ENCODE measurements at places on chromosomes 16 and 17. TPM values are rescaled to one million over a fixed set of nuclear protein-coding genes. Genes with fewer than 3 reads are reported as not detected.

- no peak overlapping the region for H3K27ac ChIP-seq
- H3K27me3 ChIP-seq = no peaks in the 10 kb centered on the region
- no peak overlapping the region for H3K4me3 ChIP-seq
- no peaks in the 10 kb centered on the region for H3K4me1 ChIP-seq
- peaks cover 39% of the 10 kb centered on the region for H3K36me3 ChIP-seq
Observed at GRCh38 chr16:20799599-20799998, 6.7 kb downstream of the ERI2 start.

DNA sequence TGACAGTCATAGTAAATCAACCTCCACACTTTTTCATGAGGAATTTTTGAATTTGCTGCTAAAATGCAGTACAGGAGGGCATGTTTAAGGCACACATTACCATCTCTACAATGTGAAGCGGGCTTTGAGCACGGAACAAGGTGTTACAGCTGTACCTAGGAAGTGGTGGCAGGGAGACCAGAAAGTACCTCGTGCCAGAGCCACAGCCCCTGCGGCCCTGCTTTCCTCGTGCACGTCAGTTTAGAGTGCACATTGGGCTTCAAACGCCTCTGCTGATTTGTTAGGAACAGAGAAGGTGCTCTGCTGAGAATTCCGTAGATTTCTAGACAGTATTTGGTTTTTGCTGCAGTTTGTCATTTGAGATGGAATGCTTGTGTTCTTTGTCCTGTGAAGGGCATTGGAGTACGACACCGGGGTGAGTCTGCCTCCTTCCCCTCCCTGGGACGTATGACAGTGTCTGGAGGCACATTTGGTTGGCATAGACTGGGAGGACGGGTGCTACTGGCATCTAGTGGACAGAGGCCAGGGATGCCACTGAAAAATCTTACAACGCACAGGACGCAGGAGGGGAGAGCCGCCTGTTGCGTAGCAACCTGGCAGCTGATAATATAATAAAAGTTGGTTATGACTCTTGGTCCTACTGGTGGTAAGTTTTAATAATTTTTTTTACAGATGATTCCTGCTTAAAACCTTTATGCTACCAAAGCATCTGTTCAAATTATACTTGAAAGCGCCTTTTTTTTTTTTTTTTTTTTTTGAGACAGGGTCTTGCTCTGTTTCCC, 9.1 kb downstream of the FOXK2 start:
- peak overlapping the region; percentile 92 for H3K27ac ChIP-seq
- peaks cover 88% of the 10 kb centered on the region for H3K4me1 ChIP-seq
- no peaks in the 10 kb centered on the region for H3K27me3 ChIP-seq
- peak overlapping the region; percentile 7 for H3K4me3 ChIP-seq
- no peaks in the 10 kb centered on the region for H3K36me3 ChIP-seq

GRCh38 chr16:57091975-57092785, at the start of gene CPNE2:
Gene CPNE2, plus strand, starts transcription at chr16:57092583. Its CDS starts 18,160 bp downstream, at chr16:57110743.
- peaks cover 17% of the 10 kb centered on the region for H3K4me1 ChIP-seq
- no peaks in the 10 kb centered on the region for H3K36me3 ChIP-seq

Gene SYNGR3
- total RNA-seq = not detected

DNA sequence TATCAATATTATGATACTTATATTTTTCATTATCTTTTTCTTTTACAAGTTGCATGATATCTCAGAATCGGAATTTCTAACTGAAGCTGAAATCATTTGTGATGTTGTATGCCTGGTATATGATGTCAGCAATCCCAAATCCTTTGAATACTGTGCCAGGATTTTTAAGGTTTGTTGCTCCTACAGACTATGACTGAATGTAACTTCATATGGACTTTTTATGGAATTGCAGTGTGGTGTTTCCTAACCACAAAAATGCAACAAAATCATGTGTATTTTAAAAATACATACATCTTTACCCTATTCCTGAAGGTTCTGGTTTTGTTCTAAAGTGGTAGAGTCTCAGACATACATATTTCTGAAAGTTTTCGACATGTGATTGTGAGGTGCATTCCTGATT, 58.8 kb upstream of the RHBDL3 start:
- no peak for DNase-seq
- H3K4me1 ChIP-seq = no peaks in the 10 kb centered on the region
- H3K4me3 ChIP-seq = no peak overlapping the region
- H3K27me3 ChIP-seq = no peaks in the 10 kb centered on the region
- no peak overlapping the region for H3K27ac ChIP-seq
- H3K36me3 ChIP-seq = peaks cover 60% of the 10 kb centered on the region

DNA sequence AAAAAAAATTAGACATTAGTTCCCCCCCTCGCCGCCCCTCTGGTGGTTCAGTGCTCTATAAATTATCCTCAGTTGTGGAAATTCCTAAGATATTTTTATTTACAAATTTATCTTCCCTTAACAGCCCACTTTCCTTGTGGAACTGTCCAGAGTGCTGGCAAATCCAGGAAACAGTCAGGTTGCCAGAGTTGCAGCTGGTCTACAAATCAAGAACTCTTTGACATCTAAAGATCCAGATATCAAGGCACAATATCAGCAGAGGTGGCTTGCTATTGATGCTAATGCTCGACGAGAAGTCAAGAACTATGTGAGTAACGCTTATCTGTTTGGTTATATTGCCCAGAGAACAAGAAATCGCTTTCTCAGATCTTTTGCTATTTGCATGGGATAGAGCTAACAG, 2.9 kb downstream of the KPNB1 start:
- H3K4me1 ChIP-seq = peaks cover 31% of the 10 kb centered on the region
- no peak overlapping the region for H3K27ac ChIP-seq
- no peak overlapping the region for H3K4me3 ChIP-seq
- peaks cover 61% of the 10 kb centered on the region for H3K36me3 ChIP-seq
- no peak for DNase-seq

DNA sequence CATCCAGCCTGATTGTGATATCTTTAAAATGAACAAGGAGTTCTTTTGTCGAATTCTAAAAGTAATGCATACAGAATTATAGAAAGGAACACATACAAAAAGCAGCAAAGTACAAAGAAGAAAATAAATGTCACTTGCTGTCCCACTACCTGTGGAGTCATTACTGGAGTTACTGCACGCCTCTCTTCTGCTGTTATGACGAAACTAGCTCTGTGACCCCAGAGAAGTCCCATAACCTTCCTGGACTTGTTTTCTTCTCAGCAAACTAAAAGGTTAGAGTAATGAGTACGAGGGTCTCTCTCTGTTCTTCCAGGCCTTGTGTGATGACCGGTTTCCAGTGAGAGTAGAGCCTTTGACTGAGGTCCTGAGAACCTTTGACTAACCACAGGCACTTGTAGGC, 26.9 kb downstream of the BANP start:
- no peaks in the 10 kb centered on the region for H3K36me3 ChIP-seq
- DNase-seq = no peak
- H3K4me1 ChIP-seq = no peaks in the 10 kb centered on the region

- no peaks in the 10 kb centered on the region for H3K27me3 ChIP-seq
- H3K36me3 ChIP-seq = no peaks in the 10 kb centered on the region
- no peak overlapping the region for H3K4me3 ChIP-seq
- no peak for DNase-seq
Observed at GRCh38 chr17:30199600-30199999, 35.9 kb downstream of the SLC6A4 start.

- H3K27ac ChIP-seq = peak within 1 kb of the TSS; percentile 100
- no peaks in the 10 kb centered on the region for H3K36me3 ChIP-seq
- peaks cover 46% of the 10 kb centered on the region for H3K4me1 ChIP-seq
- no peaks in the 10 kb centered on the region for H3K27me3 ChIP-seq
- DNase-seq = peak; percentile 100
Observed at GRCh38 chr17:49788478-49789242, at the start of gene KAT7. Gene KAT7, plus strand, starts transcription at chr17:49788681. Its CDS starts 154 bp downstream, at chr17:49788835.

- H3K4me3 ChIP-seq = no peak overlapping the region
- peaks cover 8% of the 10 kb centered on the region for H3K4me1 ChIP-seq
- no peak overlapping the region for H3K27ac ChIP-seq
- H3K27me3 ChIP-seq = no peaks in the 10 kb centered on the region
Observed at GRCh38 chr16:9138731-9139501, 47.5 kb downstream of the HAPSTR1 start.

- H3K4me1 ChIP-seq = peaks cover 25% of the 10 kb centered on the region
- H3K4me3 ChIP-seq = peak overlapping the region; percentile 92
- H3K27ac ChIP-seq = peak overlapping the region; percentile 80
- DNase-seq = no peak
Observed at GRCh38 chr17:43020030-43020621, 2.1 kb downstream of the VAT1 start.

DNA sequence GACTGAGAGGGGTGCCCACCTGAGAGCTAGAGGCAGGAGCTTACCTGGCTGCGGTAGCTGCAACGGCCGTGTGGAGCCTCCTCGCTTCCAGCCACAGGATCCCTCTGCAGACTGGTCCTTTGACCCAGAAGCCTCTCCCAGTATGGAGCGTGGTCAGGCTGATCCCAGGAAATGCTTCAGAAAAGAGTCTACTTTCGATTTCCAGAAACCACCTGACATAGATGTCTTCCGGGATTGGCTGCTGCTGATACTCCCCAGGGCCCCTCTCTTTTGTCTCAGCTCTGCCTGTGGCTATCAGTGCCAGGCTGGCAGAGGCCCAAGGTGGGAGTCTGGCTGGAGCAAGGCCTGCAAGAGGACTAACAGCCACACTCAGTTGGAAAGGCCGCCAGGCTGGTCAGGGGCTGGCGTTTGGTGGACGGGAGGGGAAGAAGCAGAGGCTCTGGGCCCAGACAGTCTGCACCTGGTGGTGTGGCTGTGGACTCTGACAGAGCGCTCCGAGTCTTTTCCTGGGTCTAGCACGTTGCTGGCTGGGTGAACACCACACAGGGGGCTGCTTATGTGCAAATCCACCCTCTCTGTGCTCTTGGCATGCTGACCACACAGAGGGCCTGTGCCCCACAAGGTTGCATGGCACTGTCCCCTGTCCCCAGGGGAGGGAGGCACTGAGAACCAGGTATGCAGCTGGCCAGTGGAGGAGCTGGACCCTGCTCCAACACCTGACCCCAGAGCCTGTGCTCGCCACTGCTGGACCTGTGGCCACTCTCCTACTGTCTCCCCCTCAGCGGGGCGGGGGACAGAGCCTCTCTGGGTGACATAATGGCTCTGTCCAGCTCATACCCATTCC, at the start of gene LGALS3BP:
Gene LGALS3BP (minus strand): TSS at position 144 of the 844 bp plus-strand sequence. CDS start 2,732 bp downstream, outside the sequence.
- no peaks in the 10 kb centered on the region for H3K27me3 ChIP-seq
- H3K4me1 ChIP-seq = peaks cover 23% of the 10 kb centered on the region
- peak; percentile 32 for DNase-seq
- no peak within 1 kb of the TSS for H3K4me3 ChIP-seq
- no peaks in the 10 kb centered on the region for H3K36me3 ChIP-seq
- H3K27ac ChIP-seq = peak within 1 kb of the TSS; percentile 48

Gene NPIPA3
- 1.4 TPM for total RNA-seq

Gene OR3A3
- not detected for total RNA-seq

DNA sequence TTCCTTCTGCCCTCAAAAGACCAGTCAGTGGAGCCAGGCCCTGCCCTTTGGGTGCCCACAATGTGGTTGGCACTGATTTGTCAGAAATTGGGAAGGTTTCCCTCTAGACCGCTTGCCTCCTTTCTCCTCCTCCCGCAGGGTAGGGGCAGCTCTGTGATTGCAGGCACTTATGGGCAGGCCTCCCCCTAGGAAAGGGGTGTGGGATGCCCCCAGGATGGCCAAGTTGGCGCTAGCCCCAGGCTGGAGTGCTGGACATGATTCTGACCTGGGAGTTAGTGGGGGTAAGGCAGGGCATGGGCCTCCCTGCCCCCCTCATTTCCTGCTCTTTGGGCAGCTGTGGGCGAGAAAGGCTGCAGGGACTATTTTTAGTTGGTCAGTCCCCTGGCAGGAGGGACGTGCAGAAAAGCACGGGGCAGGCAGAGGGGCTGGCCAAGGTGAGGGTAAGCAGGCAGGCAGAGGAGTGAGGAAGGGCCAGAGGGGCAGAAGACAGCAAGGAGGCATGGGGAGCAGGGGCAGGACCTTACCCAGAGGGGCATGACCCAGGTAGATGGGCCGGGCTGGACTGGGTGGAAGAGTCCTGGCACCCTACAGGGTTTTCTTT, 3.3 kb downstream of the RARA start:
- H3K4me1 ChIP-seq = peaks cover 96% of the 10 kb centered on the region
- peak; percentile 85 for DNase-seq

DNA sequence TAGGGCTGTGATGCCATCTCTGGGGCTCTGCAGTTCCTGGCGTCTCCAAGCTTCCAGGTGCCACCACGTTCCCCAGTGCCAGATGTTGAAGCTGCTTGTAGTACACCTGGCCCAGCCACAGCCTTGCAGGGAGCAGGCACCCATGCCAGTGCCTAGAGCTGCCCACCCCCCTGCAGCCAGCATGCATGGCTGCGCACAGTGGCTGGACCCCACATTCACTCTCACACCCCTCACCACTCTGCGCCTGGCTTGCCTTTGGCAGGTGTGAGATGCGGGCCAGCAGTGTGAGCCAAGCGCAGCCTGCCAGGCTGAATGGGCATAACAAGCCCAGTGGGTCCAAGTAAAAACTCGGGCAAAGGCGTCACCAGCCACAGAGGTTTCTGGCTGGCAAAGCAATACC, 75.4 kb upstream of the CHMP6 start:
- no peak overlapping the region for H3K27ac ChIP-seq
- no peak for DNase-seq
- no peaks in the 10 kb centered on the region for H3K27me3 ChIP-seq
- H3K36me3 ChIP-seq = no peaks in the 10 kb centered on the region

DNA sequence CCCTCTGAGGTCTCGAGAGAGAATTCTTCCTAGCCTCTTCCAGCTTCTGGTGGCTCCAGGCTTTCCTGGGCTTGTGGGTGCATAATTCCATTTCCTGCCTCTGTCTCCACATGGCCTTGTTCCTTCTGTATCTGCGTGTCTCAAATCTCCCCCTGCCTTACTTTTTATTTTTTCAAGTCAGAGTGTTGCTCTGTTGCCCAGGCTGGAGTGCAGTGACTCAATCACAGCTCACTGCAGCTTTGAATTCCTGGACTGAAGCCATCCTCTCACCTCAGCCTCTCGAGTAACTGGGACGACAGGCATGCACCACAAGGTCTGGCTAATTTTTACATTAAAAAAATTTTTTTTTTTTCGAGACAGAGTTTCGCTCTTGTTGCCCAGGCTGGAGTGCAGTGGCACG, 120.6 kb downstream of the SHISA9 start:
- H3K4me1 ChIP-seq = no peaks in the 10 kb centered on the region
- no peak overlapping the region for H3K27ac ChIP-seq
- H3K27me3 ChIP-seq = no peaks in the 10 kb centered on the region
- no peak overlapping the region for H3K4me3 ChIP-seq
- H3K36me3 ChIP-seq = no peaks in the 10 kb centered on the region
- no peak for DNase-seq

Gene USB1
- 5.7 TPM for total RNA-seq

Gene HS3ST3B1
- total RNA-seq = 4.0 TPM

- H3K4me1 ChIP-seq = no peaks in the 10 kb centered on the region
- H3K27ac ChIP-seq = no peak overlapping the region
- no peak for DNase-seq
Observed at GRCh38 chr16:31386157-31386984, 6.8 kb upstream of the ITGAD start.

Gene LAT
- 0.31 TPM for total RNA-seq

GRCh38 chr17:49987290-49987585, 7.8 kb downstream of the DLX3 start:
- no peak for DNase-seq
- H3K36me3 ChIP-seq = no peaks in the 10 kb centered on the region
- peaks cover 44% of the 10 kb centered on the region for H3K27me3 ChIP-seq

- H3K4me1 ChIP-seq = peaks cover 33% of the 10 kb centered on the region
- DNase-seq = no peak
- no peak overlapping the region for H3K4me3 ChIP-seq
- H3K27me3 ChIP-seq = no peaks in the 10 kb centered on the region
- no peak overlapping the region for H3K27ac ChIP-seq
- H3K36me3 ChIP-seq = no peaks in the 10 kb centered on the region
Observed at GRCh38 chr16:84507011-84507982, 2.8 kb upstream of the MEAK7 start.
